ENCODE measurements at places on chromosomes 16 and 17.
A peak's percentile ranks its signal among the peaks of the same experiment; 100 is the strongest.

DNA sequence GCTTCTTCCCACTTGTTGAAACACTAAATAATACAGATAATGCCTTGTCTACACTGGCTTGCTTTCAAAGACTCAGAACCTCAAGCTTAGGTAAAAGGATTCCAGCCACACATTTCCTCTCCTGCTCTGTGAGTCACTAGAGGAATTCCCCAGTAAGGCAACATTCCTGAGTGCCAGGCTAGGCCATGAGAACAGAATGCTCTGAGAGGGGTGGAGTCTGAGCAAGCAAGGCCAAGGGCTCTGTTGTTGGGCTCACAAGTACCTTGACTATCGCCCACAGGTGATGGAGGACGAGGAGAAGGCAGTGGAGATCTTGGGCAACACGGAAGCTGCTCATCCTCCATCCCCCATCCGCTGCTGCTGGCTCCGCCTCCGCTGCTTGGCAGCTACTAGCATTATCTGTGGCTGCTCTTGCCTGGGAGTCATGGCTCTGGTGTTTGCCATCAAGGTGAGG, 6.7 kb upstream of the PHKG2 start:
- no peaks in the 10 kb centered on the region for H3K4me1 ChIP-seq
- H3K4me3 ChIP-seq = no peak overlapping the region
- peak overlapping the region; percentile 35 for H3K27ac ChIP-seq
- no peaks in the 10 kb centered on the region for H3K27me3 ChIP-seq

GRCh38 chr16:87715658-87716057, 50.1 kb downstream of the KLHDC4 start:
- H3K27ac ChIP-seq = peak overlapping the region; percentile 74
- peaks cover 47% of the 10 kb centered on the region for H3K36me3 ChIP-seq
- H3K27me3 ChIP-seq = no peaks in the 10 kb centered on the region
- no peak overlapping the region for H3K4me3 ChIP-seq
- DNase-seq = no peak

- no peak overlapping the region for H3K4me3 ChIP-seq
- H3K27ac ChIP-seq = no peak overlapping the region
- H3K4me1 ChIP-seq = no peaks in the 10 kb centered on the region
- DNase-seq = no peak
- no peaks in the 10 kb centered on the region for H3K36me3 ChIP-seq
Observed at GRCh38 chr17:42167807-42168206, 13.0 kb upstream of the RAB5C start.

DNA sequence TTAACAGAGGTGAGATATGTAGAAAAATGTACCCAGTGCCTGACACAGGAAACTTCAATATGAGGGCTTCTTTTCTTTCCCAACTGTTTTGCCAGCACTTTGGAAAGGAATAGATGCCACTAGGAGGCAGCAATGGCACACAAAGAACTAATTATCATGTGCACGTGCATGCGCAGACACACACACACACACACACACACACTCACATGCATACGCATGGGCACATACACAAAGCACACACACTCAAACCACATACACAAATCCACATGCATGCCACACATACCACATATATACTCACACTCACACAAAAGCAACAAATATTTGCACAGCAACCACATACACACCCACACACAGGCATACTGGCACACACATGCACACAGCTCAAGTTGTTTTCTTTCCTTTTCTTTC, 8.8 kb upstream of the CEP112 start:
- H3K4me1 ChIP-seq = peaks cover 19% of the 10 kb centered on the region
- no peak overlapping the region for H3K4me3 ChIP-seq
- H3K27me3 ChIP-seq = peaks cover 4% of the 10 kb centered on the region
- no peaks in the 10 kb centered on the region for H3K36me3 ChIP-seq

DNA sequence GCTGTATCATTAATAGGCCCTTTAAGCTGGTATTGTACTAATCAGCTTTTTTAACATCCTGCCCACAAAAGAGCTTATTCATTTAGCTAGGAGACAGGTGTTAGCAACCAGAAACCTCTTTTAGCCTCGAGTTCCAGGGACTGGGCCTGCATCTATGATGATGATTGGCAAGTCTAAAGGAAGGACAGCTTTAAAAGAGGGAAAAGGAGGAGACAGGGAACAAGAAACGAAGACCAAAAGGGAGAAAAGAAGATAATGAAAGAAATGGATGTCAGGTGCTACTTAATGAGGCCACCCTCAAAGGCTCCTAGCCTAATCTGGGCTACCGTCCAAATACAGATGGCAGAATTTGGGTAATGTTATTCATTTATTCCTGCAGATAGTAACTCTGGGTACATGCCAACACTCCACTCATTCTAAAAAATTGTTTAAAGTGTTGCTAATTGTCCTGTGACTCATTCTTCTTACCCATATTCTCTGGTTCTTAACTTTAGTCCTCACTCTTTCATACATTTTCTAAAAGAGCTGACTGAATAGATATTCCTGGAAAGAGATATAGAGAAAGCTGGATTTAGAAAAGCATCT, 18.7 kb upstream of the RFFL start:
- no peaks in the 10 kb centered on the region for H3K27me3 ChIP-seq
- peak overlapping the region; percentile 64 for H3K27ac ChIP-seq
- H3K4me1 ChIP-seq = peaks cover 71% of the 10 kb centered on the region
- no peak for DNase-seq
- no peak overlapping the region for H3K4me3 ChIP-seq

GRCh38 chr16:4913130-4913773, 23.7 kb downstream of the PPL start:
- H3K4me1 ChIP-seq = no peaks in the 10 kb centered on the region
- no peak overlapping the region for H3K27ac ChIP-seq
- no peak for DNase-seq
- H3K36me3 ChIP-seq = no peaks in the 10 kb centered on the region
- peaks cover 11% of the 10 kb centered on the region for H3K27me3 ChIP-seq

GRCh38 chr17:70492368-70492767, 323.0 kb downstream of the KCNJ2 start:
- no peak for DNase-seq
- no peak overlapping the region for H3K4me3 ChIP-seq
- H3K27me3 ChIP-seq = no peaks in the 10 kb centered on the region

- H3K4me1 ChIP-seq = no peaks in the 10 kb centered on the region
- no peak for DNase-seq
- H3K4me3 ChIP-seq = no peak overlapping the region
- no peaks in the 10 kb centered on the region for H3K27me3 ChIP-seq
- no peak overlapping the region for H3K27ac ChIP-seq
Observed at GRCh38 chr17:22490399-22490798, 798.1 kb downstream of the KCNJ18 start.

DNA sequence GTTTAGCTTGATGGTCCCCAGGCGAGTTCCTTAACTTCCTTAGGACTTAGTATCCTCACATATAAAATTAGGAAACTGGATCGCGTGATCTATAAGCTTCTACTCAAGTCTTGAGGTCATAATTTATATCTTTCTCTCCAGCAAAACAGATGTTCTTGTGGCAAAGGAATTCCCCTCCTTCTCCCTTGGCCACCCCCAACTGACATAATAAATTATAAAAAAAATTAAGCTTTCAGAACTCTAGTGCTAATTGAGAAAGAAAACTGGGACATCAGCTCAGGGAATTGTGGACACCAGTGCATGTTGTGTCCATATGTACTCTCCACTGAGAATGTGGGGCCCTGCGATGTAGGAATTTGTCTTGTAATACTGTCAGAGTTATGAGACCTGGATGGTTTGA, 13.5 kb downstream of the GNAO1 start:
- no peaks in the 10 kb centered on the region for H3K4me1 ChIP-seq
- H3K27me3 ChIP-seq = peaks cover 23% of the 10 kb centered on the region
- no peak overlapping the region for H3K27ac ChIP-seq
- DNase-seq = no peak

DNA sequence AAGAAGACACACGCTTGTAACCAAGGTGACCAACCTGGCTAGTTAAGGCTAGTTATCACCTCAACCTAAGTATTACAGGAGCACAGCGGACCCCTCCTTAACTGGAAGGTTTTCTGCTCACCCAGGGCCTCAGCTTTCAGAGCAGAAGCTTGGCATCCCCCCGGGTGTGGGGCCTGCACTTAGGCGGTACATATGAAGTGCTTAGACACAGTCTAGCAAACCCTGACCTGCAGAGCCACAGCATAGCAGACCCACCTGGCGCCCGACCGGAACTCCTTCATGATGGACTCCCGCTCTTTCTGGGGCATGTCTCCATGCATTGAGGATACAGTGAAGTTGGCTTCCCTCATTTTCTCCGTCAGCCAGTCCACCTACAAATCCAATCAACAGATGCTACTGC, 9.8 kb downstream of the EIF4A3 start:
- no peaks in the 10 kb centered on the region for H3K4me1 ChIP-seq
- peaks cover 79% of the 10 kb centered on the region for H3K36me3 ChIP-seq
- DNase-seq = no peak
- H3K27me3 ChIP-seq = no peaks in the 10 kb centered on the region
- no peak overlapping the region for H3K4me3 ChIP-seq

GRCh38 chr16:57781741-57782606, 20.3 kb downstream of the KIFC3 start:
- H3K4me1 ChIP-seq = no peaks in the 10 kb centered on the region
- no peak overlapping the region for H3K27ac ChIP-seq
- no peaks in the 10 kb centered on the region for H3K36me3 ChIP-seq
- no peak overlapping the region for H3K4me3 ChIP-seq
- H3K27me3 ChIP-seq = no peaks in the 10 kb centered on the region
